Activated naive CD4-positive, alpha-beta T cell treated with anti-CD3 and anti-CD28 coated beads, Interleukin-2, amount 50 U/mL, for 16 hours (primary cell): ENCODE measurements at places on chromosomes 13 and 19.

- DNase-seq, result no peak
These were observed 545.3 kb upstream of the PCDH20 start for GRCh38 chr13:61960981-61961380.

- DNase-seq, result no peak
These were observed 22.9 kb upstream of the POMP start for GRCh38 chr13:28636069-28636468.

DNA sequence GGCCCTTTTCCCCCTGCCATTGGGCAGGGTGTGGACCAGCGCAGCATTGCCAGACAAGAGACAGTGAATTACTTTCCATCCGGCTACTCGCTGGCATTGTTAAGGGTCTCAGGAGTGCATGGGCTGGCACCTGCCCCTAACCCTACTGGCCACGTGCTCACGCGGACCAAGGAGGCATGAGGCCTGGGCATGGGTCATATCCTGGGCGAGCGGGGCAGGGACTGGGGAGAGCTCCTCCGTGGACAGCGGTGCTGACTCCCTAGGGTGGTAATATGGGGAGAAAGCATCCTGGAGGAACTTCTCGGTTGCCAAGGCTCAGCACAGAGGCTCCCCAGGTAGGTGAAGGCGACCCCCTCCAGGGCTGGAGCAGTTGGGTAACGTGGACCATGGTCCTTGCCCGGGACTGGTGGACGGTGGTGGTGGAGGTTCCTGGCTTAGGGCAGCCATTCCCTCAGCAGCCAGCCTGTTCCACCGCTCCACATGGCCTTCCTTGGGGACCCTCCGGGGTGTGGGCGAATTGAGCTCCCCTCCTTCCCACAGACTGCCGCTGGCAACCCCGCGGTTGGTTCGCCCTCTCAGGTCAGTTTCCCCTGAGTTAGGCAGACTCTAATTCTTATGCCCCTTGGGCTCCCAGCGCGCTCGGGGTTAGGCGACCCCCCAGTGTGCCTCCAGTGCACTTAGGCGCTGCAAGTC lies 465.1 kb downstream of the SLITRK5 start:
- no peak for DNase-seq

GRCh38 chr13:42394361-42394708 lies 122.4 kb downstream of the AKAP11 start:
- no peak for DNase-seq

GRCh38 chr19:48329167-48329891 lies 4.0 kb downstream of the EMP3 start:
- DNase-seq, result peak; percentile 47

DNA sequence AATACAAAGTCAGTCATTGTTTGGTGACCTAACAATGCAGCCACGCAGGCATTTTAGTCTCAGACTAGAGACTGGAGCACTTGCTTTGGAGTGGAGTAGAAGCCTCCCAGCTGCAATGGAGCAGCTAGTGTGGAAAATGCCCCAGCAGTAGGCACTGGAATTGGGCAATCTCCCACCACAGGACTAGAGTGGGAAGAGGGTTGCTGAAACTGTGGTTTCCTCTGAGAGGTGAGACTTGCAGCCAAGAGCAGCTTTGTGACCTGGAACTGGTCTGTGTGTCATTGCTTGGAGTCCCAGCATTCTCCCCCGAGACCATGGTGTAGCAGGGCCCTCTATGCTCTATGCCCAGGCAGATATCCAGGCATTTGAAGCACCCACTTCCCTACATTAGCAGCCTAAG lies 556.3 kb downstream of the UQCRFS1 start:
- no peak for DNase-seq

DNA sequence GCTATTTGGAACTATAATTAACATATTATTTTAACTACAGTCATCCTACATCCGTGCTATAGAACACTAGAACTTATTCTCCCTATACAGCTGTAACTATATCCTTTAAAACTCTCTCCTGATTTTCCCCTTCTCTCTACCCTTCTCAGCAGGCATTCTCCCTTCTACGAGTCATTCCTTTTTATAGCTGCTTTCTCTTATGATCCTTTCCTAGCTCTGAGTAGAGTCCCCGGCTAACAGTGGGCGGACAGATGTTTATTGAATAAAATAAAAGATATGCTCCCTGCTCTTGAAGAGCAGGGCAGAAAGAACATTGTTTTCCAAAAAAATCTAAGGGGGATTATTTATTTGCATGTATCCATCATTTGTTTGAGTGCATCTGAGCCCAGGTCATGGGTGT lies 246.5 kb upstream of the TMTC4 start:
- no peak for DNase-seq
